Left lung (tissue), 14 donors: ENCODE measurements at places on chromosomes 13 and 19. TPM values are rescaled to one million over a fixed set of nuclear protein-coding genes. Genes with fewer than 3 reads are reported as not detected.

- no peaks in the 10 kb centered on the region for H3K27me3 ChIP-seq
- DNase-seq: no peak
- no peaks in the 10 kb centered on the region for H3K4me1 ChIP-seq
Measured at GRCh38 chr13:29543230-29544215, 52.0 kb downstream of the SLC7A1 start.

- no peak overlapping the region for H3K27ac ChIP-seq
- H3K27me3 ChIP-seq: no peaks in the 10 kb centered on the region
- peaks cover 11% of the 10 kb centered on the region for H3K4me1 ChIP-seq
Measured at GRCh38 chr13:48042894-48043293, 5.4 kb downstream of the NUDT15 start.

DNA sequence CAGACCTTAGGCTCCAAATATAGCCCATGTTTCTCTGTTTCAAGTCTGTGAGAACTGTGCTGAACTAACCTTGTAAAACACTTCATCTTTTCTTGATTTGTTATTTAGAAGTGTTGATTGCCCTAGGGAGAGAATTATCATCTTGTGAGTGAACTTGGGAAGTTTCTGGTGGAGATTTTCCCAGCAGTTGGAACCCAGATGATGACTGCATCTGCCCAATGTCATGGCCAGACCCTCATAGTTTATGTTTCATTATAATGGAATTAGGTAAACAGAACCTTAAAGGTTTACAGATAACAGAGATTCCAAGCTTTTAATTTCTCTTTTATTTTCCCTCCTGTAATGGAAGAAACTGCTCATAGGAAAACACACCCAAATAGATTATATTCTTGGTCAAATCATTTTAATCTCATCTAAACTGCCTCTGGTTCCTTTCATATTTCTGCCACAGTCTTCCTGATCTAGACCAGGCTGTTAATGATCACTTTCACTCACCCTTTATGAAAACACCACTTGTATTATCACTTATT is 569.1 kb downstream of the KCTD12 start:
- no peak overlapping the region for H3K4me3 ChIP-seq
- H3K4me1 ChIP-seq: no peaks in the 10 kb centered on the region
- H3K27ac ChIP-seq: no peak overlapping the region
- no peaks in the 10 kb centered on the region for H3K27me3 ChIP-seq
- no peaks in the 10 kb centered on the region for H3K36me3 ChIP-seq

DNA sequence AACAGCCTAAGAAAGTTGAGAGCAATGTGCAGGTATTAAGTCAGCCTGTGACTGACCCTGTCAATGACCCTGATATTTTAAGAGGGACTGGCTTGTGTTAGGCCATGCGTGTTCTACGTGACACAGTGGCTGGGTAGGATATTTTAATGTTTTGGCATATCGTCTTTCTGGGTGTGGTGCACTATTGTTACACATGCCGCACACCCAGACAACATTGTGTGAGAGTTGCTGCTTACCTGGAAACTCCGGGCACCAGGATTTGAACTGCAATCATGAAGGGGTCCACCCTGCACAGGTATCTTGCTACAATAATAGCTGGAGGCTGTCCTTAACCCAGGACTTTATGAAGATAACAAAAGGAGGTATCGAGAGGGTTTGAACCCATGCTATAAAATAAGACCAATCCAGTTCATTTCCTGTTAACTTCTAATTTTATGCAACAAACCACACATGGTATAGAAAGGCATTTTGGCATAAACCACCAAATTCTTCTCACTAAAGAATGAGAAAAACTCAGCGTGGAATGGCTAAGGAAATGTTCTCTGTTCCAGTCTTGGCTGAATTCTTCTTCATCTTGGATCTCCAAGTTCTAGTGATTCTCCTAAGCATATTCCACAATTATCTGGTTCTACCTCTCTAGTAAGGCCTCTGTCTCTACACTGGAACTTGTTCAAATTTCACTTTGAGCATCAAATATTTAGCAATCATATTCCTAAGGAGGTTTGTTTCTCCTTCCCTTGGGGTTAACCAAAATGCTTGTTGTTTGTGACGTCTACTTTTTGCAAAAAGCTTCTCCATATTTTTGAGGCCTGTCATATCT is 38.7 kb upstream of the POMP start:
- no peak overlapping the region for H3K4me3 ChIP-seq
- H3K4me1 ChIP-seq: no peaks in the 10 kb centered on the region
- H3K36me3 ChIP-seq: no peaks in the 10 kb centered on the region

DNA sequence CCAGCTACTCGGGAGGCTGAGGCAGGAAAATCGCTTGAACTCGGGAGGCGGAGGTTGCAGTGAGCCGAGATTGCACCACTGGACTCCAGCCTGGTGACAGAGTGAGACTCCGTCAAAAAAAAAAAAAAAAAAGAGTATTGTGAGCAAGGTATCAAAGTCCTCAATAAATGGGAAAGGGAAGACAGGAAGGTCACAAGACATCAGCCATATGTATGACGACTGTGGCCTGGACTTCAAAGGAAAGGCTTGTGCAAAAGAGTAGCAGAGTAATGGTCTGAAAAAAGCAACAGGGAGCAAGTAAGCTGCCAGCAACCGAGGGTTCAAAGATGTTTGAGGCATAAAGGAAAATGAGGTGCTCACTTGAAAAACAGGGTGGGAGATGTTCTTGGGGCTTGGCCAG is 116.0 kb upstream of the WASF3 start:
- H3K36me3 ChIP-seq: no peaks in the 10 kb centered on the region
- H3K27ac ChIP-seq: no peak overlapping the region
- H3K27me3 ChIP-seq: no peaks in the 10 kb centered on the region

GRCh38 chr19:39546599-39546998 is 6.6 kb upstream of the EID2 start:
- H3K4me3 ChIP-seq: no peak overlapping the region
- no peak for DNase-seq
- no peaks in the 10 kb centered on the region for H3K4me1 ChIP-seq

DNA sequence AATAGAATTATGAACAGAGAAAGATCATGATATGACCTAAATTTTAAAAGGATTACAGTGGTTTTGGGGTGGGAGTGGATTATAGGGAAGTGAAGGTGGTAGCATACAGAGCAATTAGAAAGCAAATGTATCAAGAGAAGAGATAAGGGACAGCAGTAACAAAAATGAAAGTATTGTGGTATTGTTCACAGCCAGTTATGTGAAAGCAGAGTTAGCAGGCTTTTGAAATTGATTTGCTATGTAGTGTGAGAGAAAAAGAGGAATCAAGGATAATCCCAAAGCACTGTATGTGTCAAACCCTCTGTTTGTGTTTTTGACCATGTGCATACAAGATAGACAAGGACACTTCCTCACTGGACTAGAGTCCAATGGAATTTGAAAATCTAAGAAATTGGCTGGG is 1721.4 kb downstream of the PCDH9 start:
- H3K27me3 ChIP-seq: no peaks in the 10 kb centered on the region
- H3K4me1 ChIP-seq: no peaks in the 10 kb centered on the region
- H3K4me3 ChIP-seq: no peak overlapping the region
- H3K27ac ChIP-seq: no peak overlapping the region
- DNase-seq: no peak

- peaks cover 4% of the 10 kb centered on the region for H3K4me1 ChIP-seq
- H3K4me3 ChIP-seq: no peak overlapping the region
- no peaks in the 10 kb centered on the region for H3K27me3 ChIP-seq
- no peak for DNase-seq
Measured at GRCh38 chr19:7492142-7492541, 3.3 kb upstream of the PEX11G start.

DNA sequence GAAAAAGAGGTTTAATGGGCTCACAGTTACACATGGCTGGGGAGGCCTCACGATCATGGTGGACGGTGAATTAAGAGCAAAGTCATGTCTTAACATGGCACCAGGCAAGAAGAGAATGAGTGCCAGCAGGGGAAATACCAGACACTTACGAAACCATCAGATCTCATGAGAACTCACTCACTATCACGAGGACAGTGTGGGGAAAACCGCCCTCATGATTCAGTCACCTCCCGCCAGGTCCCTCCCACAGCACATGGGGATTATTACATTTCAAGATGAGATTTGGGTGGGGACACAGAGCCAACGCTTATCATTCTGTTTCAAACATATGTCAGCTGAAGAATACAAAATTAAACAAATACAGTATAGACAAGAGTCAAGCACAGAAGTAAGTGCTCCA is 165.1 kb downstream of the PCCA start:
- H3K4me3 ChIP-seq: no peak overlapping the region
- DNase-seq: no peak
- H3K27ac ChIP-seq: no peak overlapping the region
- no peaks in the 10 kb centered on the region for H3K36me3 ChIP-seq
- no peaks in the 10 kb centered on the region for H3K4me1 ChIP-seq

DNA sequence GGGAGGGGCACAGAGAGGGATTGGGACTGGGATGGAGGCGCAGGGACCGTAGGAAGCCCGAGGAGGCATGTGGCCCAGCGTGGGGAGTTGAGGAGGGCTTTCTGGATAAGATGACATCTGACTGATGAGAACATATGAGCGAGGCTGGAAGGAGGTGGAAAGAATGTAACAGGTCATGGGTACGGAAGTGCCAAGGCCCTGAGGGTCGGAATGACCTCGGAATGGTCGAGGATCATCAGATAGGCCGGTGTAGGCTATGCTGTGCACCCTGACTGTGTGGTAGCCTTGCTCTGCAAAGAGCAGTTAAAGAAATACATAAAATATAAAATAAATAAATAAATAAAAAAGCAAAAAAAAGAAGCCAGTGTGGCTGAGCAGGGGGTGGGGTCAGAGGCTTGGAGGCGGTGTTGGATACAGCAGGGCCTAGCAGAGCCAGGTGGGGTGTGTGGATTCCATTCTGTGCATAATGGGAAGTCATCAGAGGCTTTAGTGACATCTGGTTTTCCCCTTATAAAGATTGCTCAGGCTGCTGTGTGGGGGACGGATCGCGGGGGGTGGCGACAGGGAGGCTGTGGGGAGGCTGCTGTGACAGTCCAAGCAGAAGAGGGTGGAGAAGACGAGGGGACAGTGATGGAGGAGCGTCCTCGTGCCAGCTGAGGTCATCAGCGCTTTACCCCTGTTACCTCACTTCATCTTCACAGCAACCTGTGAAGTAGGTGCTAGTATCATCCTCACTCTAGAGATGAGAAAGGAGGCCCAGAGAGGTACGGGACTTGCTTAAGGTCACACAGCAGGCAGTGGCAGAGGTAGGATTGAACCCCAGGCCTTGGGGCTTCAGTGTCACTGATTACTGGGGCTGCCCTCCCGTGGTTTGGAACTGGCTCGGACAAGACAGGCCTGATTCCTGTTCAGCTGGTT is 5.0 kb downstream of the PAK4 start:
- peaks cover 27% of the 10 kb centered on the region for H3K4me1 ChIP-seq
- no peaks in the 10 kb centered on the region for H3K27me3 ChIP-seq
- DNase-seq: no peak
- no peak overlapping the region for H3K4me3 ChIP-seq

- DNase-seq: no peak
- no peak overlapping the region for H3K4me3 ChIP-seq
- no peaks in the 10 kb centered on the region for H3K4me1 ChIP-seq
- H3K27ac ChIP-seq: no peak overlapping the region
- no peaks in the 10 kb centered on the region for H3K27me3 ChIP-seq
Measured at GRCh38 chr13:102322211-102322610, 79.6 kb downstream of the FGF14 start.

DNA sequence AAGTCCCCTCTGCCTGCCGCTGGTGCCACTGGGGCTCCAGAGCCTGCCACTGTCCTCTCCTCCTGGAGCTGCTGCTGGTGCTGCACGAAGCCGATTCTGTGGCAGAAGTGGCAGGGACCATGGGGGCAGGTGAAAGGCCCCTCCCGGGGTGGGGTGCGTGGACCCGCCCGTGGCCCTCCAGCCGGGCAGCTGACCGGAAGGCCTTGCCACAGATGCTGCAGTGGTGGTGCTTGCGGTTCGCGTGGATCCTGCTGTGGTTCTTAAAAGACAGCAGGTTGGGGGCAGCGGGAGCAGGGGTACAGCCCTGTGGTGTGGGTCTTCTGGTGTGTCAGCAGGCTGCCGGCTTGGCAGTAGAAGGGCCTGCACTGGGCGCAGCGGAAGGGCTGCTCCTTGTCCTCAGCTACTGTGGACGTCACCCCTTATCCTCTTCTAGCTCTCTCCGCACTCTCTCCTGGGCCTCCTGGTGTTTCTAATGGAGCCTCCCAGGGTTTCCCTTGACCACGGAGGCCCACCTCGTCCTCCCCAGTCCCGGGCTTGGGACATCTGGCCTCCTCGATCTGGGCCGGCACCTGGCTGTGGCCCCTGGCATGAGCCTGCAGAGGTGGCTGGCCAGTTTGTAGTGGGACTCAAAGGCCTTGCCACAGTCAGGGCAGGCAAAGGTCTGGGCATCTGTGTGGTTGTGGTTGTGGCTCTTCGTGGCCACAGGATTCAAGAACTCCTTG is 380.4 kb downstream of the OLFM4 start:
- no peak overlapping the region for H3K4me3 ChIP-seq
- no peak overlapping the region for H3K27ac ChIP-seq
- H3K4me1 ChIP-seq: no peaks in the 10 kb centered on the region
- H3K36me3 ChIP-seq: no peaks in the 10 kb centered on the region
- no peaks in the 10 kb centered on the region for H3K27me3 ChIP-seq
- DNase-seq: no peak

DNA sequence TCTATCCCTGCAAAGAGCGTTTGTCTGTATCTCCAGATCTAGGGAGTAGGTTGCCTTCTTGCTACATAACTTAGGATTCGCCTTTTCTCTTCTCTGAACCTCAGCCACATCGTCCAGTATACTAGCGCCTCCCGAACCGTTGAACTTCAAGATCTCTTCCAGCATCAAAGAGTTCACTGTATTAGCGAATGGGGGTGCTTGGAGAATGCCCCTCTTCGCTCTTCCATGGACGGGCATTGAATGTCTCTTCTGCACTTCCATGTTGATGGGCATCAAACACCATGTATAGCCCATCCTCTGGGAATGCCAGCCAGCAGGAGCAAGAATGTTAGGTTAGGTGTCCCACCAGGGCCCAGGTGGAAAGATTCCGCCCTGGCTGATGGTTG is 575 bp upstream of the OXGR1 start:
- no peak for DNase-seq
- no peaks in the 10 kb centered on the region for H3K4me1 ChIP-seq
- no peaks in the 10 kb centered on the region for H3K36me3 ChIP-seq
- H3K27ac ChIP-seq: no peak overlapping the region

GRCh38 chr13:34003656-34004055 is 185.7 kb downstream of the RFC3 start:
- no peaks in the 10 kb centered on the region for H3K4me1 ChIP-seq
- H3K4me3 ChIP-seq: no peak overlapping the region

DNA sequence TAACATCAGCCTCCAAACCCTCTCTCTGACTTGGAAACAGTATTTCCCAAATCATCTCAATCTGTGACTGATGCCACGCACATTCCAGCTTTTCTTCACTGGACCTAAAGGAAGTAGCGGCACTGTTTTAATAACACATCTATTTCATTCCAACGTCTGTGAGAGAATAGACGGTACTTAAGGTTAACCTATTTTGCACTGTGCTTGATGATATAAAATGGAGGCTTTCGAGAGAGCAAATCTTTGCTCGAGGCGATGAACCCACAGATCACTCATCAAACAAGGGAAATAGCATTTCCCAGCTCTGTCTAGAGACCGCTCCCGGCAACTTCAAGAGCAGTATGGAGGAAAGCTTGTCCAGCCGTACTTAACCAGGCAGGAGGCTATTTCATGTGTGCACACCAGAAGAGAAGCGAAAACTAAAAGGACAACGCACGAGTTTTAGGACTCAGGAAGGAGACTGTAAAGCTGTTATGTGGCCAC is 2.9 kb downstream of the UBL3 start:
- H3K27me3 ChIP-seq: no peaks in the 10 kb centered on the region
- H3K4me3 ChIP-seq: peak overlapping the region; percentile 88
- peak; percentile 38 for DNase-seq
- peaks cover 15% of the 10 kb centered on the region for H3K4me1 ChIP-seq

The PTPRH gene
- 0.25 TPM for polyA plus RNA-seq

The TMIGD2 gene
- polyA plus RNA-seq: 0.28 TPM

The ZNF880 gene
- polyA plus RNA-seq: 28.2 TPM

The GPR42 gene
- 0.14 TPM for polyA plus RNA-seq

The ZNF808 gene
- 18.3 TPM for polyA plus RNA-seq

The ATP4B gene
- polyA plus RNA-seq: 0.41 TPM

The TEX29 gene
- polyA plus RNA-seq: 0.59 TPM
